NCI-H2081 (cell line): ENCODE measurements at places on chromosomes 7 and 10.
A peak's percentile ranks its signal among the peaks of the same experiment; 100 is the strongest.

- DNase-seq: peak; percentile 83
Measured at GRCh38 chr7:47453093-47454061, 128.5 kb downstream of the TNS3 start.

DNA sequence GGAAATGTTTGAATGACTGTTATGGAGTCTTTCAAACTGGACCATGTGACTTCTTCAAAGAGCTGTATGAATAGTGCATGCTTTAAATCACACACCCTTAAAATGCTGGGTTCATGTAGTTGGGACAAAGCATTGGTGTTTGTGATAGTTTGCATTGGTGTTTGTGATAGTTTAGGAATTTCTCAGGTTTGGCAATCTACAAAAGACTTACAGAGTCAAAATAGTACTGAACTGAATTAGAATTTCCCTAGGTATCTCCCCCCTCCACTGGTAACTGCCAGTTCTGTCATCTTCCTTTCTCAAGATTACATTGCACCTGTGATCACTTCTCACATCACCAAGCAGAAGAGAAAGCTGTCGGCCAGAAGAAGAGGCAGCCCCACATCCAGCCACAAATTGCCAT lies 261.1 kb downstream of the GATA3 start:
- no peak for DNase-seq

DNA sequence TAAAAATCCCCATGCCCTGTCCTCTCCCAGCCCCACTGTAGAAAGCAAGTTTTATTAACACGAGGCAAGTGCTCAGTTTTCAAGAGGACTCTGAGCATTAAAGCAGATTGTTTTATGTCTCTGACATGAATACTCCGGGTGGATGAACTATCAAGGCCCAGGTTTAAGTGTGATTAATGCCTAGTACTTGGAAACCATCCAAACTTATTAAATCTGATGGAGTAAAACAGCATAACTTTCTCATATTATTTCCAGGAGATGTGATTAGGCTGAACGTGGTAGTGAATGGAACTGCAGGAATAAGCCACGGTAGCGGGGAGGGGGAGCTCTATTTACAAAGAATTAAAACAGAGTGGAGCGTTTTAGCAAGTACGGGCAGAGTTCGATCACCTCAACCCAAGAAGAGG lies 144.2 kb upstream of the RNF32 start:
- no peak for DNase-seq

GRCh38 chr10:88843171-88843570 lies 8.5 kb downstream of the ANKRD22 start:
- DNase-seq: no peak

DNA sequence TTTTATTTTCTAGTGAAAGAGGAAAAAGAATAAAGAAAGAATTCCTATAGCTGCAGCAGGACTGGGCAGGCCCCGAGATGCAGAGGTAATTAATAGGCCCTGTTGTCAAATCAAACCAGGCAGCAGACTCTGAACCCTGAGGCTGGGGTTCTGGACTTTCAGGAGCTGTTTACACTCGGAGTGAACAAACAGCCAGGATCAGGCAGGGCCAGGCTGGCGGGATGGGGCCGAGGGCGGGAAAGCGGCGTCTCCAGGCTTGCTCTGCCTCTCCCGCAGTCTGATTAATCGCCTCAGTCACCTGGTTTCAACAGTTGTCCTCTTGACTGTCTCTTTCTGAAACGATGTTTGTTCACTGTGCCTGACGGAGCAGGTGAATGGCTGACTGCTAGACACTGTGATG lies 675.4 kb upstream of the FOXK1 start:
- peak; percentile 80 for DNase-seq

DNA sequence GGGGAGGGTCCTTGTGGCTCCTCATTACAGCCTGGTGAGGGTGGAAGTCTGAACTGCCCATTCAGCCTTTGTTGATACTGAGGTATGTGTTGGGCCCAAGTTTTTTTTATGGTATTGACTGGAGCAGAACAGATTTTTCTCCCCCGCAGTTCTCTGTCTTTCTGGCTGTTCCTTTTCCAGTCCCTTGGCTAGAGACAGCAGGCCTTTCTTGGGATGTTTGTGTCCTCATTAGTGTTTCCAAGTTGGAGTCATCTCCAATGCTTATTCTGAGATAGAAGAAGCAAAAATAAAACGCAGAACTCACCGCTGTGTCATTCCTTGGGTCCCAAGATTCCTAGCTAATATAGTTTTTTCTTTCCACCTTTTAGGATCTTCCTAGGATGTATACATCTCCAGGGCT lies 193.3 kb downstream of the RAMP3 start:
- no peak for DNase-seq

DNA sequence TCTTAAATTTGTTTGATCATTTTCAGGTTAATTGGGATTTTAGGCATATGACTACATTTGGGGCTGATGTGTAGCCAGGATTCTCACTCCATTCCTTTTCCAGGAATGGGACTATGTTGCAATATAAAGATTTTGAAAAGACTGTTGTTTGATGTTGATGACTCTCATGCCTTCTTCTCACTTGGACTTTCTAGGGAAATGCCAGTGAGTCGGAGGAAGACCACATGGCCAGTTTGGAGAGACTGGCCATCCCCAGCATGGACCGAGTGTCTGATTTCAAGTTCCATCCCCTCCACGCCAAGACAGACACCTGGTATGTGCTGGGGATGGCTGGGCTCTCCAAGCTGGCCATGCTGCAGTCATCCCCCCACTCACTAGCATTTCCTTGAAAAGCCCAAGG lies 5.5 kb downstream of the IGFBP3 start:
- DNase-seq: no peak

DNA sequence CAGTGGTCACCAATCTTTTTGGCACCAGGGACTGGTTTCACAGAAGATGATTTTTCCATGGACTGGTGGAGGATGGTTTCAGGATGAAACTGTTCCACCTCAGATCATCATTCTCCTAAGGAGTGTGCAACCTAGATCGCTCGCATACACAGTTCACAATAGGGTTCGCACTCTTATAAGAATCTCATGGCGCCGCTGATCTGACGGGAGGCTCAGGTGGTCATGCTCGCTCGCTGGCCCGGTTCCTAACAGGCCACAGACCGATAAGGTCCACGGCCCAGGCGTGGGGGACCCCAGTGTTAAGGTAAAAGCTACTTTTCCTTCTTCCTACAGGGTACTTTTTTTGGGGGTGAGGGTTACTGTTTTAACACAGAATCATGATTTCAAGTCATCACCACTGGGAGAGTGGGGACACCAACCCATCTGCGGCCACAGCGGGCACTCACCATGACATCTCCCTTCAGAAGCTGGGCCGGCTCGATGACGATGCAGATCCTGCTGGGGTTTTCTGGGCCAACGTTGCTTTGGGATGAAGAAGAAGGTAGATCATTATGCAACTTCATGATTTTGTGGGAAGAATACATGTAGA lies 170.5 kb downstream of the TNS3 start:
- no peak for DNase-seq

- no peak for DNase-seq
Measured at GRCh38 chr10:129932182-129932581, 31.9 kb downstream of the EBF3 start.

DNA sequence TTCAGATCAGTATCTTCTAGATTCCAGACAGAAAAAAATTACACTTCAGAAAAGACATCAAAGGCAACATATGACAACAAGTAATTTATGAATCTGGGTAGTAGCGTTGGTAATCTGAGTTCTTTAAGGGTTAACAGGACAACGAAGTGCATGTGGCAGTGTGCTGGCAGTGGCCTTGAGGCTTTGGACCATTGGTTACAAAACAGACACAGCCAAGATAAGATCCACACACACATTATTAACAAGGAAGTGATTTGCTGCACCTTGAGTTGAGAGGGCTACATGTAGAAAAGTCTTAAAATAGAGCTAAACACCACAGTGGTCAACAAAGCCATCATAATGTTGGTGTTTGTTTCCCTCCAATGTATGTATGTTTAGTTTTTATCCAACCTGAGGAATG lies 40.6 kb downstream of the AKR1D1 start:
- DNase-seq: no peak

DNA sequence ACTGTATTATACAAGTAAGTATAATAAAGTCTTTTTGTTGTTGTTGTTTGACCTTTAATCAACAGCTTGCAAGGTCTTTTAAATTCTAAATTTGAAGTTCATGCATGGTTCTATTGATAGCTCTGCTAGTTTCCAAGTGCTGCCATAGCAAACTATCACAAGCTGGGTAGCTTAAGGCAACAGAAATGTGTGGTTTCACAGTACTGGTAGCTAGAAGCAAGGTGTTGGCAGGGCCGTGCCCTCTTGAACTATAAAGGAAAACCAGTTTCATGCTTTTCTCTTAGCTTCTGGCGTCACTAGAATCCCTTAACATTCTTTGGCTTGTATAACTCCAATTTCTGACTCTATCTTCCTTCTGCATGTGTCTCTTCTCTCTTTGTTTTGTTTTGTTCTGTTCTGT lies 1021.9 kb upstream of the AUTS2 start:
- no peak for DNase-seq

GRCh38 chr7:108629651-108630400 lies 60.2 kb downstream of the DNAJB9 start:
- no peak for DNase-seq

- no peak for DNase-seq
Measured at GRCh38 chr10:24804956-24805355, 81.3 kb upstream of the ARHGAP21 start.

- no peak for DNase-seq
Measured at GRCh38 chr7:136045992-136046391, 68.8 kb upstream of the MTPN start.

GRCh38 chr7:97130417-97131139 lies 13.1 kb downstream of the SDHAF3 start:
- no peak for DNase-seq

GRCh38 chr10:130750441-130750840 lies 561.1 kb downstream of the TCERG1L start:
- DNase-seq: no peak

DNA sequence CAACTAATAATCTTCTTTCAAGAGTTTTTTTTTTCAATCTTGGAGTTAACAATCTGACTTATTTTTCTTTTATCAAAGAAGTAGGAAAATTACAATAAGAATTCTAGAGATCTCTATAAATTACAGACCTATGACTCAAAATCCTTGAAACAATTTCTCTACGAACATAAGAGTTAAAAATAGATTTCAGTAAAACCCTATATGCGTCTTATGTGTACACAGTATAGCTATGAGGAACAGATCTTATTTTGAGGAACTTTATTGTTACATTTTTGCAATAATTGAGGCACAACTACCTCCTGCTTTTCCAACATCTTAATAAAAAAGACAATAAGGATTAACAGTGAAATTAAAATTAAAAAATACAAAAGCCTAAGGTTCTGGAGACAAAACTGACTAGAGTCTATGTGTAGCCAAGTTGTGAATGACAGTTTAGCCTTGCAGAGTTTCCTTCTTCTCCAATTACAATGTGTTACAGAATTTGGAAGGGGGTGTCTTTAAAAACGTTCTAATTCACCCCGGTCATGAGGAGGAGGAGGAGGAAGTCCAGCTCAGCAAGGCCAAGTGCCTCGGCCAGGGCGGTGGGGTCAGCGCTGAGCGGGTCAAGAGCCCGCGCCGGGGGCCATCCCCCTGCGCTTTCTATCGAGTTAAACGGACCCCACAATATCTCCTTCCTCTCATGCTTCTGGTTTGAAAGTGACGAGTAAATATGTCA lies 40.5 kb downstream of the AMZ1 start:
- DNase-seq: no peak

DNA sequence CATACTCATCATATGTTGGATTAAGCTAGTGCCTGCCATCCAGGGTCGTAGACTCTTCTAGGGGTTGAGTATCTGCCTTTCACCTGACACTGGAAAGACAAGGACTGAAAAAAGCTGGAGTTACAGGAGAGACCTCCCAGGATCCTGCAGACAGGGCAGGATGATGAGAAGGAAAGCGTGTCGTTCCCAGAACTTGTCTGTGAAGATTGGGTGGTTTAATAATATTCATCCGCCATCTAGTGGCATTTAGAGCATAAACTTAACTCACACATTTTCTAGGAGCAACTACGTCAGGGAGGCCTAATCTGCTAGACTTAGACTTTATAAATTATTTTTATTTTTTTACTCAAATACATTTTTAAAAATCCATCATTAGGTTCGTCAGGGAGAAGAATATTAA lies 59.6 kb downstream of the ADRB1 start:
- DNase-seq: peak; percentile 39

GRCh38 chr10:1019362-1019761 lies 6.3 kb downstream of the IDI2 start:
- DNase-seq: no peak

DNA sequence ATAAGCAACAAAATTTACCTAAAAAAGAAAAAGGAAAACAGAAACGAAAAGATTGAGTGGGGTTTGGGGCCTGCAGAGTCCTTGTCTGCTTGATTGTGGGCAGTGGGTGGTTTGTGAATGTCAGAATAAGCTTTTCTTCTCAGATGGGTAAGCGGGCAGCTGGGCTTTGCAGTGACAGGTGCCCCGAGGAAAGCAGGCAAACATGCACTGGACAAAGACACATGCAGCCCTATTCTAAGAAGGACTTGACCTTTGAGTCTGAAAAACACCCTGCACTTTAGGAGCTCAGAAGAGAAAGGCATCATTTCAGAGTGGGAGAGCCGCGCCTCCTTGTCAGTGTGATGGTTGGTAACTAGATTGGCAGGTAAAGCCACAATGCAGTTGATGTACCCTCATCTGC lies 562.7 kb downstream of the PTPRN2 start:
- no peak for DNase-seq

- no peak for DNase-seq
Measured at GRCh38 chr10:13751191-13751764, 164.5 kb downstream of the PRPF18 start.

DNA sequence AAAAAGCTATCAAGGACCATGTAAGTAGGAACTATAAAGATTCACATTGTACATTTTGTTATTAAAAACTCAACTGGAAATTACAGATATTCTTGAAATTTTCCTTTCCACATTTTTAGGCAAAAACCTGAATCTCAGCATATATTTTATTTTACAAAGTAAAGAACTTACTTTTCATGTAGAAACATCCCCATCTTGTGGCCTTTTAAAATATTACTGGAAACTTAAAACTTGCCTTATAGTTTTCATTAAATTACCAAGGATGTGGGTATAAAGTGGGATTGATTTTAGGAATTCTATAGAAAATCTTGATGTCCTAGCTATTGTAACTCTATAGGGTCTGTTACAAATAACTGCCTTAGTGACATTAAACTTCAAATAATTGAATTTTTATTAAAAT lies 10.6 kb downstream of the DBF4 start:
- DNase-seq: peak; percentile 13

GRCh38 chr7:98000356-98000755 lies 10.4 kb upstream of the OCM2 start:
- DNase-seq: no peak

GRCh38 chr7:34471844-34472243 lies 186.2 kb upstream of the NPSR1 start:
- DNase-seq: no peak

GRCh38 chr7:113281223-113281622 lies 162.9 kb upstream of the SMIM30 start:
- DNase-seq: no peak

- no peak for DNase-seq
Measured at GRCh38 chr7:158321056-158321700, 266.4 kb downstream of the PTPRN2 start.

DNA sequence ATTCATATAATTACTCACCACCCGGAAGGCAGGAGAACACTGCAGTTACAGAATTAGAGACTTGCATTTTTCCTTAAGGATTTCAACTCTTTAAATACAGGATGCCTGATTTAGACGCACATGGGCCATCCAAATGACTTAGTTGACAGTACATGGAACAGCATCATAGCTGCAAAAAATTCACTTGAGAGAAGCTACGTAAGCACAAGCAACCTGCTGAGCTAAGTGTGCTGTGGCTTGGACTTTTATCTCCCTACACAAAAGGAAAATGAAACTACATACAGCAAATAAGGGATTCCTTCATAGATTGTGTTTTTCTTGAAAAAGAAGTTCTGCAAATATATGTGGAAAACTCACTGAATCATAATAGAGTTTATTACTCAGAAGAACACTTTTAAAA lies 152.6 kb downstream of the POU6F2 start:
- DNase-seq: peak; percentile 41
